ENCODE measurements at places on chromosomes 1 and 21.

- DNase-seq: no peak
These were observed 23.8 kb downstream of the PTPRF start for GRCh38 chr1:43554444-43554992.

DNA sequence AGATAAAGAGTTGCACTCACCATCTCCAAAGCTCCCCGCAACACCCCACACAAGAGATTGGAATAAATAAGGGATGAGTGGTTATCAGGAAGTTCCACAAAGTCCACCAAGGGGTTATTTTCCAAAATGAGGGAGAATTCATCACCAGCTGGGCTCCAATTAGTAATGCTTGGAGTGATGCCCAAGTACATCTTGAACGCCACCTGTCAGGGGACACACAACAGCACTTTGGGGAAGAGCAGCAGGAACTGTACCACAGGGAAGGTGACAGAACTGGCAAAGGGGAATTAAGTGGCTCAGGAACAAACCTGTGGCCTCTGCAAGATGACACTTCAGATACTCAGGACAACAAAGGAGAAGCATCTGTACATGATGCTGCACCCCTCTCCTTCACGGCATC lies 11.5 kb downstream of the TRAPPC3 start:
- DNase-seq: no peak

DNA sequence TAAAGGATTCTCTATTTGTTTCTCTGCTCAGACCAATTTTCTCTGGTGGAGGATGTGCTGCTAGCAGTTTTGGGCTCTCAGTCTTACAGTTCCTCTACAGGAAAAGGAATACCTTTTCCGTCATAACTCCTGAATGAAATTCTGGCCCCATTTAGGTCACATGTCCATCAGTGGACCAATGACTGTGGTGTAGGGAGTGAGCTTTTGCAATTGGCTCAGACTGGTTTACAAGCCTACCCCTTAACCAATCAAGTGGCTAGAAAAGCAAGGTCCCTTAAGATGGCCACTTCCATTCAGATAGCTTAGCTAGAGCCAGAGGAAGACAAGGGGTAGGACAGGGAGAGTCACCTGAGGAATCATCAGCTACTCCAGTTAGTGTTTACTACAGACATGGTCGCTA lies 16.4 kb upstream of the ZNF281 start:
- no peak for DNase-seq

DNA sequence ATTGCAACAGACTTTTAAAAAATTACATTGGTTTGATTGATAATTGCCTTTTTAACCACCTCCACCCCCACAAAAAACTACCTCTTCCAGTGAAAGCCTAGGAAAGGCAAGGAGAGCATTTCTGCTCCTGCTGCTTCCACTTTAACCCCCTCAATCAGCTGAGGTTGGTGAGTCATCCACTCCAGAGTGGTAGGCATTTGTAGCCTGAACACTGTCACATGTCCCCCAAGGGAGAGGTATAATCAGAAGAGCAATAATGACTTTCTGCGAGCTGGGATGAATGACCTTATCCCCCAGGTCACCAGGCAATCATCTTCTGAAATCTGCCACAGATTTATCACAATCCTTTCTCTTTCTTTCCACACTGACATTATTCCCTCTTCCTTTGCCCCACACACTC lies 126.6 kb upstream of the CAMK1G start:
- no peak for DNase-seq

- no peak for DNase-seq
These were observed 62.1 kb downstream of the PLPPR4 start for GRCh38 chr1:99326215-99326949.

DNA sequence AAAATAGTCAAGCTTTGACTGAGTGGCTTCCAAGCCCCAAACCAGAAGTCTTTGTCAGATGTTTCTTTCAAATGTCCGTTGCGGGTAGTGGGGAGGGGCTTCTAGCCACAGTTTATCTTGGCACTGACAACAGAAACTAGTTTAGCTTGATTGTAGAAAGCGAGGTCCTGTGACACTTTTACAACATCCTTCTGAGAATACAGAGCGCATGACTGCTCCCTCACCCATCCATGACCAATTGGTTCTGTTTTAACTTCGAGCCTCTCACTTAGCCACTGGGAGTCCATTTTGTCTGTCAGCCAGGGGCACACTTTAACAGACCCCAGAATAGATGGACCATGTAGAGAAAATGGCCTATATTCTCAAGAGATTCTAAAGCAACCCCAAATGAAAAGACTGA lies 199.2 kb upstream of the ST6GALNAC5 start:
- DNase-seq: no peak

- no peak for DNase-seq
These were observed 159.0 kb upstream of the BACE2 start for GRCh38 chr21:41008974-41009373.

GRCh38 chr1:34101151-34101550 lies 63.9 kb downstream of the CSMD2 start:
- no peak for DNase-seq

DNA sequence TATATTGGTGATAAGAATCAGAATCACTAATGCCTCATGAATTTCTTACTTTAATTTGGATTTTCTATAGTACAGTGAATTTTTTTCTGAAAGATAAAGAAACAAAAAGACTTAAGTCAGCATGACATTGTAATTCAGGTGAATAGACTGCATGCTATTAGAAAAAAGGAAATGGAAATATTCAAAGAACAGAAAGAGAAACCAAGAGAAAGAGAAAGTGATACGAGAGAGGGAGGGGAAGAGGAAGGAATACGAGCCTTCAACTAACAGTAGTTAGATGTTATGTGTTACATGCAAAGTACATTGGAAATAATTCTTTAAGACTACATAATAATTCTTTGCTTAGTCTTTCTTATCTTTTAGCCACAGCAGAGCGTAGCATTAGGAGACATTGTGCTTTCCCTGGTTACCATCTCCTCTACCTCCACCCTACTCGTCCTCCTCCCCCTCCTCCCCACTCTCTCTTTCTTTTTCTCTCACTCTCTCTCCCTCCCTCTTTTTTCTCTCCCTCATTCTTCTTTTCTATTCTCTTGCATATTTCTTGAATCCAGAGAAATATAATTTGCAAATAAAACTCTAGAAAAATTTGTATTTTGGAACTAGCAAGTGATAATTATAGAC lies 46.4 kb upstream of the ADGRL4 start:
- no peak for DNase-seq

DNA sequence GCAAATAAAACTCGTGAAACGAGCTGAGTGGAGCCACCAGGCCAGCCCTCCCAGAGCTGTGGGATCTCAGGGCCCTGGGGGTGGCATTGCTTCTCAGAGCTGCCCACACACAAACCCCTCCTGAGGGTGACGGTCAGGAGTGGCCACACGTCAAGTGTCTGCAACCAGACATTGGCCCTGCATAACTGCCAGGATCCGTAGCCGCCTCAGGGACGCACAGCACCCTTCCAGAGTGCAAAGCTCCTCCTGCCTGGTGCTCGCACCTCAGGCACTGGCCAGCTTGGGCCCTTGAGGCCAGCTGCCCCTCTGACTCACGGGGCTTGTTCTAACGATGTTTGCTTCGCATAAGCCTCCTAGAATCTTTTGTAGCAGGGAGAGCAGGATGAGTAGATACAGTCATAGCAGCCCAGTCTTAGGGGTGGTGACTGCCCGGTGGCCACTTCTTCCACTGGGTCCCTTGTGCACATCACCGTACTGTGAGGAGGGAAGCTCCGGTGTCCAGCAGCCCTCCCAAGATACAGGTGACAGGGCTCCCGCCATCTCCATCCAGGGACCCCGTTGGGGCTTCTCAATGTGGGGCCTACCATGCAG lies 5.0 kb downstream of the WNT3A start:
- no peak for DNase-seq

DNA sequence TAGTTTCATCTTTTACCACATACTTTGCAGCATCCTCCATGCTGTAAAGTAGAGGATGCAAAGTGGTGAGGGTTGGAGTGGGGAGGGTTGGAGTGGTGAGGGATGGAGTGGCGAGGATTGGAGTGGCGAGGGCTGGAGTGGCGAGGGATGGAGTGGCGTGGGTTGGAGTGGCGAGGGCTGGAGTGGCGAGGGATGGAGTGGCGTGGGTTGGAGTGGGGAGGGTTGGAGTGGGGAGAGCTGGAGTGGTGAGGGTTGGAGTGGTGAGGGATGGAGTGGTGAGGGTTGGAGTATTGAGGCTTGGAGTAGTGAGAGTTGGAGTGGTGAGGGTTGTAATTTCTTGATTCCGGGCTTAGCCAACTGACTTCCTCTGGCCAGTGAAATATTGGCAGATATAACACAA lies 618.3 kb downstream of the MRPL39 start:
- DNase-seq: no peak

DNA sequence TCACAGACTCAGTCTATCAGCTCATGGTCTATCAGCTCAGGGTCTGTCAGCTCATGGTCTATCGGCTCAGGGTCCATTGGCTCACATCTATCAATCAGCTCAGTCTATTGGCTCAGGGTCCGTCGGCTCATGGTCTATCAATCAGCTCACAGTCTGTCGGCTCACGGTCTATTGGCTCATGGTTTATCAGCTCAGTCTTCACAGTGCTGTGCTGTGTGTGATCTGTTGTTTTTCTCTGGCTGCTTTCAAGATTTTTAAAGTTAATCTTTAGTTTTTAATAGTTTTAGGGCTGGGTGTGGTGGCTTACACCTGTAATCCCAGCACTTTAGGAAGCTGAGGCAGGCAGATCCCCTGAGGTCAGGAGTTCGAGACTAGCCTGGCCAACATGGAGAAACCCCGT lies 14.4 kb downstream of the C1orf159 start:
- DNase-seq: no peak

- DNase-seq: no peak
These were observed 26.5 kb downstream of the IGFN1 start for GRCh38 chr1:201217146-201217545.

DNA sequence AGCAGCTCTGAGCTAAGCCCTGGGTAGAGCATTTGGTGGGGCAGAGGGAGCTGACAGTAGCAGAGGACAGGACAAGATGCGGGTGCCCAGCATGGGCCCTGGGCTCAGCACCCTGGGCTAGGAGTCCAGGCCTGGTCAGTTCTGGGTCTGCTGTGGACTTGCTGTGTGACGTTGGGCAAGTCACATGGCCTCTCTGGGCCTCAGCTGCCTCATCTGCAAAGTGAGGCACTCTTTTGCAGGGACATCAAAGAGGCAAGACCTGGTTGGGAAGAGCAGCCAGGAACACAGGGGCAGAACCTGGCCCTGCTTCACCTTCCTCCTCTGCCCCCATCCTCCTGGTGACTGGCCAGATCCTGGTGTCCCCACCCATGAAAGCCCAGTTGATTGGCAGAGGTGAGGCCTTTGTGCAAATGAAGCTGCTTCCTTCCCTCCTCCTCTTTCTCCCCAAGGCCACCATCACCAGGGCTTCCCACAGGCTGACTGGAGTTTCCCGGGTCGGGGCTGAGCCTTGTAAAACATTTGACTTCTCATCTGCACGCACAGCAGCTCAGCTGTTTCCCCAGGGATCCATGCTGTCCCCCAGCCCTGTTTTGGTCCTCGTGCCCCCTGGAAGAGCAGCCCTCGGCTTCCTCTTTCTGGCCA lies 350.5 kb downstream of the MATN1 start:
- no peak for DNase-seq

GRCh38 chr1:33097137-33097611 lies 16.2 kb downstream of the AZIN2 start:
- DNase-seq: no peak

DNA sequence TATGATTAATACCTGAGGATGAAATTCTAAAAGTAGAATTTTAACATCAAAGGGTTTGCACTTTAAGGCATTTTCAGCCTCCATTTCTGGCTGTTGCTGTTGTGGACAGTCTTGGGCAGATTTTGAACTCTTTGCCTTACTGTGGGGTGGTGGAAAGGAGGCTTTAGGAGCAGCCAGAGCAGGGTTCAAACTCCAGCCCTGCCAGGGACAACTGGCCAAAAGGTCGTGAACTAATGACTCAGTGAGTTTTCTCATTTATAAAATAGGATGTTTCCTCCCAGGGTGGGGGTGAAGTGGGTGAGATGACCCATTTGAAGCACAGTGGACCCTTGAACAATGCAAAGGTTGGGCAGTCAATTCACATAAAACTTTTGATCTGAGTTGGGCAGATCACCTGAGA lies 36.7 kb downstream of the MAPKAPK2 start:
- DNase-seq: no peak

DNA sequence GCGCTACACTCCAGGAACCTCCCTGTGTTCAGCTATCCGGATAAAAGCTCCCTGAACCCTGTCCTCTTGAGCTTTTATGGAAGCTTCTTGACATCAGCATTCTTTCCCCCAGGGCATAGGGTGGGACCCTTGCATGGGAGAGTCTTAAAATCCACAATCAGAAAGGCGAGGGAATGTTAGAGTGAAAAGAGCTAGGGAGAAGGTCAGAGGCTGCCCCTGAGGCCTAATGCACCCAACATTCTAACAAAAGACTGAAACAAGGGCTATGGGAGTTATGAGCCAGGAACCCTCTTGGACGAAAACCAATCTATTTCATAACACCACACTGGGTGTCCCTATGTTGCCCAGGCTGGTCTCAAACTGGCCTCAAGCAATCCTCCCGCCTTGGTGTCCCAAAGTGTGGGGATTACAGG lies 36.7 kb downstream of the NEK2 start:
- no peak for DNase-seq

DNA sequence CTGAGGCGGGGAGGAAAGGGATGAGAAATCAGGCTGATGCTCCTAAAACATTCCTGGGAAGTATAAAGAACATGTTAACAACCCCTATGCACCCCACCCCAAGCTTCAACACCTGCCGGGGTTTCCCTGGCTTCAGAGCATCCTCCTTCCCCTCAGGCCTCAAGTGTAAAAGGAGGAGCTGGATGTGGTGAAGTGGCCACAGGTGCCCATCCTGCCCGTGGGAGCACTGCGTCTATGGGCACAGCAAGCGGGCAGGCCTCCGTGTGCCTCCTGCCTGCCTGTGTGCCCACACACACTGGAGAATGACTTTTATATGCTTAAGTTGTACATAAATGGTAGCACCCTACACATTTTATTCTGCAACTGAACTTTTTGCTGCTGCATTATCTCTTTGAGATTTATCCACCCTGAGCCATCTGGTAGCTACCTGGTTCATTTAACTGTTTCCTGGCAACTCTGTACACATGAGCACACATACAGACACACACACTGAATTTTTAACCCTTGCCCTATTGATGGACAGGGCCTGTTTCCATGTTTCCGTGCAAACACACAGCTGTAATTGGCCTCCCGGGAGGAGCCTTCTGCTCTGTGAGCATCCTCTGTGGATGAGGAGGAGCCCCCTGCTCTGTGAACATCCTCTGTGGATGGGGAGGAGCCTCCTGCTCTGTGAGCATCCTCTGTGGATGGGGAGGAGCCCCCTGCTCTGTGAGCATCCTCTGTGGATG lies 13.4 kb upstream of the FTCD start:
- DNase-seq: no peak

- no peak for DNase-seq
These were observed 116.2 kb upstream of the KCNK1 start for GRCh38 chr1:233497679-233498078.

DNA sequence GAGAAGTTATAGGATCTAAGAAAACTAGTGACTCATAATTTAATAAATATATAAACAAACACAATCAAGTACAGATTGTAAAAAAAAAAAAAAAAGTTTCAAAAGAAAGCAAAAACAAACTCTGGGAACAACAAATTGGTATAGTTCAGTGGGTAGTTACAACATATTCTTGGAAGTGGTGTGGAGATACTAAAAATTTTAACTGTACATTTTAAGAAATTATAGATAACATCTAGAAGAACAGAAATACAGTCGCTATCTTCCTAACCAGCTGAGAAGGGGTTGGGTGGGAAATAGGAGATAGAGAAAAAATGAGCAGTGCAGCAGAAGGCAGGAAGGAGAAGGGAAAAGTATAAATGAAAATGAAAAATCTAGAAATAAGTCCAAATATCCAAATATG lies 70.5 kb downstream of the LRRC8C start:
- DNase-seq: no peak

GRCh38 chr1:43545695-43546387 lies 15.2 kb downstream of the PTPRF start:
- no peak for DNase-seq

GRCh38 chr1:98316286-98316905 lies 345.1 kb upstream of the SNX7 start:
- DNase-seq: no peak

Measured in activated CD8-positive, alpha-beta memory T cell treated with anti-CD3 and anti-CD28 coated beads for 4 hours (primary cell).